ENCODE measurements at places on chromosomes 16 and 17.
A peak's percentile ranks its signal among the peaks of the same experiment; 100 is the strongest.

DNA sequence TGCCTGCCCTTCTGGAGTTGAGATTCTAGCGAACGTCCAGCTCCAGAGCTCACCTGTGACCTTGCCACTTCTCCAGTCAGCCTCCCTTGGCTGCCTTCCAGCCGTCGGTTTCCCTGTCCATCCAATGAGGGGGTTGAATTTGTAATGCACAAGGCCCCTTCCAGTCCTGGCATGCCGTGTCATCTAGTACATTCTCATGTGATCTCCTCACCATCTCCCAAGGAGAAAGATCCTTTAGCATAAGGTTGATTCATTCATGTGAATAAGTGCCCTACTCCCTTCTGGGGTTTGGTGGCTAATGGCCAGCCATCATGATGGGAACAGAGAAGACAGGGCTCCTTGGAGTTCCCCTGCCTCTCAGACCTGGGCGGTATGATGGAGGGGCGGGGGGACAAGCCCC, 18.9 kb upstream of the ABCC3 start:
- DNase-seq = no peak

DNA sequence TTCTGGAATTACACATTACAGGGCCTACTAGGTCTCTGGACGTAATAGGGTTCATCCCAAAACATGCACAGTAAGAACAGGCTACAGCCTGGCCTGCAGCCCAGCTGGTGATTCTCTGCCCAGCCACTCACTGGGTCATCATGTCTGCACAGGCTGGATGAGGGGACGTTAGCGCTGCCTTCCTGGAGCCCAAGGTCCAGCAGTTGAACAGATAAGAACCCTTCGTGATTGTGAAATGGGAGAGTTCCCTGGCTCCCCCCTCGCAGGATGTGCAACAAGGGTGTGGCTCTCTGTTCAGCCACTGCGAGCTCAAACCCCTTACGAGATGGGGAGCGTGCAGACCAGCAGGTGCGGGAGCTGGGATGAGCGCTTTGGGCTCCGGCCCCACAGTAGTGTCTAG, 200.0 kb upstream of the CDH5 start:
- no peak for DNase-seq

GRCh38 chr16:23006380-23006779, 142.9 kb downstream of the USP31 start:
- DNase-seq = no peak

- peak; percentile 64 for DNase-seq
Measured at GRCh38 chr17:27573971-27574525, 56.9 kb upstream of the LGALS9 start.

DNA sequence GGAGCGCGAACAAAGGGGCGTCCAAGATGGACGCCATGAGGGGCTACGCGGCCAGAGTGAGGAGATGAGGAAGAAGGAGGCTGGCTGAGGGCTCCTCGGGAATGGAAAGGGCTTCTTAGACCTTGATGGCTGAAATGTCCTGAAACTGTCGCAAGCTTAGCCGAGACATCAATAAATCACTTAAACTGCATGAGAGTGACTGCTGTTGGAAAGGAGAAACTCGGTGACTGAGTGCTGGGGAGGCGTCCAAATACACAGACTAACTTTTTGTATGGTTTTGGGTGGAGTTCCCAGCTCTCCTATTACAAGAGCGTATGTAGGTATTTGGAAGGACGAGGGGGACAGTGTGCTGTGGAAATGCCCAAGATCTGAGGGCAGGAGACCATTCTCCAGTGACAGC, 1.4 kb upstream of the GEMIN4 start:
- no peak for DNase-seq

GRCh38 chr16:77949445-77949844, 72.9 kb upstream of the CLEC3A start:
- no peak for DNase-seq

DNA sequence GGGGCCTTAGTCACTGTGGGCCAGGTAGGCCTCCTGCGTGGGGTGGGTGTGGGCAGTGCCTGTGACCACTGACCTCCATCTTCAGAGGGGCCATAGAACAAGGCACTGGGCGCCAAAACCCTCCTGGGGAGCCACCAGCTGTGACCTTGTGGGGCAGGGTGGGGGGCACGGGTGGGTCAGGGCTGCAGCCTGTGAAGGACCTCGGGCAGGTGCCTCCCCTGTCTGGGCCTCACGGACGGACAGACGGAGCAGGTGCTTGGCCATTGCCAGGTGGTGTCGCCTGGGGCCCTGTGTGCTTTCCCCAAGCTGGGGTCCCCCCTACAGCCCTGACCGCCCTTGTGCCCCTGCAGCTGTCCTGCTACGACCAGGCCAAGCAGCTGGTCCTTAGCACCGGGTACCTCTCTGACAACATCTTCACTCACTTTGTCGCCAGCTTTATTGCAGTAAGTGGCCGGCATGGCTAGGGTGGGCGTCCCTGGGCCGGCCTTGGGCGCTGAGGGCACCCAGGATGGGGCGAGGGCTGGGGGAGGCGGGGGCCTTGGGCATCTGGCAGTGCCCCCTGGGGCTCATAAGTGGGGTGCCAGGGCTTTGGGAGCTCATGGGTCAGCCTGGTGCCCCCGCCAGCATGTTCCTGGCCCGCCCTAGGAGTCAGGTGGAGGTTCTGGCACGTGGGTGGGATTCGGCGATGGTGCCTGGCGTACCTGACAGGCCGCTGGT, 5.1 kb downstream of the SLC25A10 start:
- no peak for DNase-seq

DNA sequence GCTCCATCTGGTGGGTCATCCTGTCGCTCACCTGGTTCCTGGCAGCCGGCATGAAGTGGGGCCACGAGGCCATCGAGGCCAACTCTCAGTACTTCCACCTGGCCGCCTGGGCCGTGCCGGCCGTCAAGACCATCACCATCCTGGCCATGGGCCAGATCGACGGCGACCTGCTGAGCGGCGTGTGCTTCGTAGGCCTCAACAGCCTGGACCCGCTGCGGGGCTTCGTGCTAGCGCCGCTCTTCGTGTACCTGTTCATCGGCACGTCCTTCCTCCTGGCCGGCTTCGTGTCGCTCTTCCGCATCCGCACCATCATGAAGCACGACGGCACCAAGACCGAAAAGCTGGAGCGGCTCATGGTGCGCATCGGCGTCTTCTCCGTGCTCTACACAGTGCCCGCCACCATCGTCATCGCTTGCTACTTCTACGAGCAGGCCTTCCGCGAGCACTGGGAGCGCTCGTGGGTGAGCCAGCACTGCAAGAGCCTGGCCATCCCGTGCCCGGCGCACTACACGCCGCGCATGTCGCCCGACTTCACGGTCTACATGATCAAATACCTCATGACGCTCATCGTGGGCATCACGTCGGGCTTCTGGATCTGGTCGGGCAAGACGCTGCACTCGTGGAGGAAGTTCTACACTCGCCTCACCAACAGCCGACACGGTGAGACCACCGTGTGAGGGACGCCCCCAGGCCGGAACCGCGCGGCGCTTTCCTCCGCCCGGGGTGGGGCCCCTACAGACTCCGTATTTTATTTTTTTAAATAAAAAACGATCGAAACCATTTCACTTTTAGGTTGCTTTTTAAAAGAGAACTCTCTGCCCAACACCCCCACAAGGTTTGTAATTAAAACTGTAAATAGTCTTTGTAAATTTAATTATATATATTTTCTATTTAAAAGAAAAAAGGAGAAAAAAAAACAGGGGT, 1.7 kb downstream of the FZD2 start:
- DNase-seq = peak; percentile 52

DNA sequence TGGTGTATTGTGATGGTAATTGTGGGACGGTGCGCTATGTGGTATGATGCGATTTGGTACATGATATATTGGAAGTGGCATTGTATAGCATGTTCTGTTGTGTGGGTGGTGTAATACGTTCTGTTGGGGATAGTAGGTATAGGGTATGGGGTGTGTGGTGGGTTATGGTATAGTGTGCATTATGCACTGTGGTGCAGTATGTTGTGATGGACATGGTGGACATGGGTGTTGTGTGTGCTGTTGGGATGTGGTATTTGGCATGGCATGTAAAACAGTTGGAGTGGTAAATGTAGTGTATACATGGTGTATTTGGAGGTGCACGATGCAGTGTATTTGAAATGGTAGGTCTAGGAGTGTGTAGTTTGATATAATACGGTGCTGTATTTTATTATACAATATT, 170.6 kb upstream of the CNTNAP4 start:
- DNase-seq = no peak

GRCh38 chr16:11084876-11085485, 140.6 kb downstream of the CLEC16A start:
- DNase-seq = no peak

DNA sequence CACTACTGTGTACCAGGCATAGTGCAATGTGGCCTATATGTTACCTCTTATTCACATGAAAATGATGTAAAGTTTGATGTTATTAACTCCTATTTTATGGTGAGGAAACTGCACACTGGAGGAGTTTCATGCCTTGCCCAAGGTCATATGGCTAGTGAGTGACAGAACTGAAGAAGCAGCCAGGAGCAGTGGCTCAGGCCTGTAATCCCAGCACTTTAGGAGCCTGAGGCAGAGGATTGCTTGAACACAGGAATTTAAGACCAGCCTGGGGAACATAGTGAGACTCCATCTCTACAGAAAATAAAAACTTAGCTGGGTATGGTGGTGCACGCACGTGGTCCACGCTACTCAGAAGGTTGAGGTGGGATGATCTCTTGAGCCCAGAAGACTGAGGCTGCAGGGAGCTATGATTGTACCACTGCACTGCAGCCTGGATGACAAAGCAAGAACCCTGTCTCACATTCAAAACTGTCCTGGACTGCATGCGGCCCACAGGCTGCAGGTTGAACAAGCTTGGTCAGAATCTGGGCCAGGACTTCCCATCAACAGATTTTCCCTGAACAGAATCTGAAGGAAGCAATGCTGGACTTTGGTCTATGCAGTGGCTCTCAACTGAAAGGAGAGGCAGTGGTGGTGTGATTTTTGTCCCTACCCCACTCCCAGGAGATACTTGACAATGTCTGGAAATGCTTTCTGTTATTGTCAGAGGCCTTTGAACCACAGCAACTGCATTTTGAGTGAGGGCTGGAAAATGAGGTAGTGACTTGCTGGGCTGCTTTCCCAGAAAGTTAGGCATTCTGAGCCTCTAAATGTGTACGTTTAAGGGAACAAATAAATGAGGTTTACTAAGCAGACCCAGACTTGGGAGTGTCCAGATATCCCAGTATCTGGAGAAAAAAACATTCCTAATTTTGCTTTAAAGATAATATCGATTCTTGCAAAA, 479.5 kb downstream of the TMEM114 start:
- no peak for DNase-seq

- DNase-seq = no peak
Measured at GRCh38 chr17:45646288-45646988, 137.7 kb upstream of the CRHR1 start.

GRCh38 chr17:50511058-50511457, 2.8 kb downstream of the MYCBPAP start:
- peak; percentile 82 for DNase-seq

DNA sequence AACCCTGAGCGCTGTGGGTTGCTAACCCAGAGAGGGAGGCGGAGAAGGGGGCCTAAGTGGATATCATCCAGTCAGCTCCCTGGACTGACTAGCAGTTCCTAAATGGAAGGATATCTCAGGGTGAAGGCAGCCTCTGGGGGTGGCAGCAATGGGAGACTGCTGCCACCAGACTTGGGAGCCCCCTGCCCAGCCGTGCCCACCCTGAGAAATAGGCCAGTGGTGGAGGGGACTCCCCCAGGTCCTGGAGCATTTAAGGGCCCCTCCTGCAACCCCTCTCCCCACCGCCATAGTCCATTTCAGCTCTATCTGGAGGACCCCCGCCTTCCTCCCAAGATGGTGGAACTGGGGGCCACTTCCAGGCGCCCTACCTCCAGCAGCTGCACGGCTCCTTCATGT, 8.4 kb downstream of the TSPOAP1 start:
- DNase-seq = no peak

- peak; percentile 75 for DNase-seq
Measured at GRCh38 chr16:66751303-66751991, at the start of gene DYNC1LI2. DYNC1LI2 (minus strand) TSS chr16:66751609; CDS start chr16:66751591, 18 bp downstream.

- DNase-seq = no peak
Measured at GRCh38 chr16:74831467-74831866, 56.8 kb upstream of the FA2H start.

GRCh38 chr16:23701045-23701444, 12.0 kb downstream of the ERN2 start:
- no peak for DNase-seq

GRCh38 chr16:86797700-86798099, 219.4 kb downstream of the FOXL1 start:
- DNase-seq = no peak

DNA sequence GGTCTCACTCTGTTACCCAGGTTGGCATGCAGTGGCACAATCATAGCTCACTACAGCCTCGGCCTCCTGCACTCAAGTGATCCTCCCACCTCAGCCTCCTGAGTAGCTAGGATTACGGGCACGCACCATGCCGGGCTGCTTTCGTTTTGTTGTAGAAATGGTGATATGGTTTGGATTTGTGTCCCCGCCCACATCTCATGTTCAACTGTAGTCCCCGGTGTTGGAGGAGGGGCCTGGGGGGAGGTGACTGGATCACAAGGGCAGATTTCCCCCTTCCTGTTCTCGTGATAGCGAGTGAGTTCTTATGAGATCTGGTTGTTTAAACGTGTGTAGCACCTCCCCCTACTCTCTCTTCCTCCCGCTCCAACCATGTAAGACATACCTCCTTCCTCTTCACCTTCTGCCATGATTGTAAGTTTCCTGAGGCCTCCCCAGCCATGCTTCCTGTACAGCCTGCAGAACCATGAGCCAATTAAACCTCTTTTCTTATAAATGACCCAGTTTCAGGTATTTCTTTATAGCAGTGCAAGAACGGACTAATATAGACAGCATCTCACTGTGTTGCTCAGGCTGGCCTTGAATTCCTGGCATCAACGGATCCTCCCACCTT, 6.0 kb downstream of the PDZD9 start:
- no peak for DNase-seq

DNA sequence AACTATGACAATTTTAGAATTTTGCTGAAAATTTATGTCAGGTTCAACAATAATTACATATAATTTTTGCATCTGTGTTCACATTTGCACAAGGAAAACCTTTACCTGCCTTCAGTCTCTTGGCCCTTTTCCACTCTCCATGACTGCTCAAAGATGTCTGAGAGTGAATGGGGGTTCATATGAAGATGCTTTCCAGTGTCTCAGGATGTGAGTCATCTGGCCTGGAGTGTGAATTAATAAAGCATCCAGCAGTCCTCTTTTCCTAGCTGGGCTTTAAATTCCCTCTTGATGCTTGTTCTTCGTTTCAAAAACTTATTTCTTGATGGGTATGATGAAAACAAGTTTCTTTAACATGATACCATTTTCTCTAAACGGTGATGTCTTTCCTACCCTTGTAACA, 99.9 kb downstream of the CDK5R1 start:
- DNase-seq = peak; percentile 25

All from mesenchymal stem cell (in vitro differentiated cells and primary cell).